ENCODE measurements at places on chromosomes 3 and 15. TPM values are rescaled to one million over a fixed set of nuclear protein-coding genes. Genes with fewer than 3 reads are reported as not detected.

GRCh38 chr3:46393554-46394434 is 13.1 kb downstream of the CCR5AS start:
- no peaks in the 10 kb centered on the region for H3K36me3 ChIP-seq
- no peak overlapping the region for H3K27ac ChIP-seq
- DNase-seq, result no peak
- H3K27me3 ChIP-seq, result no peaks in the 10 kb centered on the region

- DNase-seq, result no peak
- no peak overlapping the region for H3K27ac ChIP-seq
- H3K4me1 ChIP-seq, result no peaks in the 10 kb centered on the region
- H3K27me3 ChIP-seq, result no peaks in the 10 kb centered on the region
- H3K4me3 ChIP-seq, result no peak overlapping the region
These were observed 113.0 kb downstream of the NLGN1 start for GRCh38 chr3:173510565-173510964.

DNA sequence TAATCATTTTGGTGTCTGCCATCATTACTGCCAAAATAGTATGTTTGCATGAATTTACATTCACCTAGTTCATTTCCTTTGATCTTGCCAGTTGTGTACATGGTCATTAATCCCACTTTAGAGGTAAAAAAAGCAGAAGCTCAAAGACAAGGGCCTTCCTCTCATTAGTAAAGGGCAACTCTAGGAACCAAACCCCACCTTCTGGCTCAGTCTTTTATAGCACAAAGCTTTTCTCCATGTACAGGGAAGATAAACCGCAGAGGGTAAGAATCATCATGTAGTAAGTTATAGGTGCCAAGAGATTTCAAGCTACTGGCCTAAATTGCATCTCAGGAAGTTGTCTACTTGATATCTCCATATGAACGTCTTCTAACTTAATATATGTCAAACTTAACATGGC is 19.3 kb upstream of the SPG21 start:
- H3K27me3 ChIP-seq, result no peaks in the 10 kb centered on the region
- no peak overlapping the region for H3K4me3 ChIP-seq
- peaks cover 26% of the 10 kb centered on the region for H3K36me3 ChIP-seq
- H3K4me1 ChIP-seq, result no peaks in the 10 kb centered on the region

- DNase-seq, result no peak
- no peak overlapping the region for H3K4me3 ChIP-seq
- H3K27ac ChIP-seq, result no peak overlapping the region
- H3K27me3 ChIP-seq, result no peaks in the 10 kb centered on the region
- no peaks in the 10 kb centered on the region for H3K36me3 ChIP-seq
These were observed 14.0 kb upstream of the CYP11A1 start for GRCh38 chr15:74381481-74381880.

DNA sequence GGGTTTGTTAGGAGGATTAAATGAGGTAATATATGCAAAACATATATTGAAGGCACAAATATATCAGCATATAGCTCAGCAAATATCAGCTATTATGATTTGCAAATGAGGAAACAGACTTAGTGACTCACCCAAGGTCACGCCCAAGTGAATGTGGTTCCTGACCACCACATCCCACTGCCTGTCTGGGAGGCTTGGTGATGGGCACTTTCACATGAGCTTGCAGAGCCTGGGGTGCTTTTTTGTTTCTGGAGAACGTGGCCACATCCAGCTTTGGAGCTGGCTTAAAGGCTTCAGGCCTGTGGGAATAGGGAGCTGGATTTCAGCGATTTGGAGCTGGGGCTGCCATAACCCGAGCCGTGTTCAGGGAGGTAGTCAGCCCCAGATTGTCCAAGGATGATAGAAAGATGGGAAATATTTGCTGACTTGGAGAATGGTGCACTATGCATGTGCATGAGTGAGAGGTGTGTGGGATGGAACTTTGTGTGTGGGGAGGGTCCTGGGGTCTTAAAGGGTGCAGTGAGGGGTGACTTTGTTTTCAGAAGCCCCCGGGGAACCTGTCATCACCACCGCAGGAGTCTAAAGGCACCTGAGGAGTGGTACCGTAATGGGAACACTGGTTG is 12.0 kb upstream of the FGD5 start:
- no peak overlapping the region for H3K4me3 ChIP-seq
- DNase-seq, result no peak
- no peaks in the 10 kb centered on the region for H3K27me3 ChIP-seq
- H3K4me1 ChIP-seq, result no peaks in the 10 kb centered on the region

The TGM4 gene
- not detected for total RNA-seq

DNA sequence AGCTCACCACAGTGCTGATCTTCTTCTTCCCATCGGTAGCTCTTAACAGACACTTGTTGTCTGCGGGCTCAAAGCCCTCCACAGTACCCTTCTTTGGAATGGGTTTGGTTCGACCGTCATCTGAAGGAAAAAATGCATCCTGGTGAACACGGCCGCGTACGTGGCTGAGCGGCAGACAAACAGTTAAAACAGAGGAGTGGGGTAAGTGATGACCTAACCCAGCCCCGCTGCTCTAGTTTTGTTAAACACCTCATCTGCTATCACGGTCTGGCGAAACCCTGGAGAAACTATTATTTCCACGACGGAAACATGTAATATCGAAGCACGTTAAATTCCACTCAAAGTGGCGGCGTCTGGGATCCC is 725 bp downstream of the SRP14 start:
- peaks cover 37% of the 10 kb centered on the region for H3K36me3 ChIP-seq
- peak overlapping the region; percentile 87 for H3K27ac ChIP-seq
- no peaks in the 10 kb centered on the region for H3K27me3 ChIP-seq
- peak overlapping the region; percentile 74 for H3K4me3 ChIP-seq
- H3K4me1 ChIP-seq, result no peaks in the 10 kb centered on the region
- no peak for DNase-seq

GRCh38 chr15:41207687-41208448 is 22.7 kb downstream of the EXD1 start:
- no peak for DNase-seq
- H3K4me3 ChIP-seq, result no peak overlapping the region
- H3K4me1 ChIP-seq, result no peaks in the 10 kb centered on the region
- no peak overlapping the region for H3K27ac ChIP-seq
- no peaks in the 10 kb centered on the region for H3K36me3 ChIP-seq

The ZFAND6 gene
- 49.6 TPM for total RNA-seq

DNA sequence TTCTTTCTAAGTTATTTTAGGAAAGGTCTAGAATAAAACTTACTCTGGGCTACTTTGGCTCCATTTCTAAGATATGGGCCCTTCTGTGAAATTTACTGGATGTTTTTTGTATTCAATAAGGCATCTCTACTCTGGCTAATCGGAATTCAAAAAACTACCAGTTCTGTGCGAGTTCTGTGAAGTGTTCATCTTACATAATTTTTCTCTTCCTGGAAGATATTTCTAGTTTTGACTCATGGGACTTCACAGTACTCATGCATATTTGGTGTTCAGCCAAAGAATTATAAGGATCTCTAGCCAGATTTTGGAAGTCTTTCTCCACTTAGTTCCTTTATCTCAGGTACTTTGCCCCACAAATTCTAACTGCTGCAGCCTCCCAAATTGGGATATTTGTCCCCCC is 46.4 kb upstream of the MBNL1 start:
- no peaks in the 10 kb centered on the region for H3K27me3 ChIP-seq
- no peaks in the 10 kb centered on the region for H3K36me3 ChIP-seq
- H3K27ac ChIP-seq, result peak overlapping the region; percentile 75
- peaks cover 54% of the 10 kb centered on the region for H3K4me1 ChIP-seq
- DNase-seq, result no peak
- no peak overlapping the region for H3K4me3 ChIP-seq

The TMED3 gene
- 83.7 TPM for total RNA-seq

- H3K4me1 ChIP-seq, result no peaks in the 10 kb centered on the region
- no peaks in the 10 kb centered on the region for H3K27me3 ChIP-seq
- H3K4me3 ChIP-seq, result no peak overlapping the region
- no peak for DNase-seq
- no peaks in the 10 kb centered on the region for H3K36me3 ChIP-seq
These were observed 53.2 kb upstream of the CTSH start for GRCh38 chr15:78997981-78998499.

The CCR5 gene
- total RNA-seq, result not detected

DNA sequence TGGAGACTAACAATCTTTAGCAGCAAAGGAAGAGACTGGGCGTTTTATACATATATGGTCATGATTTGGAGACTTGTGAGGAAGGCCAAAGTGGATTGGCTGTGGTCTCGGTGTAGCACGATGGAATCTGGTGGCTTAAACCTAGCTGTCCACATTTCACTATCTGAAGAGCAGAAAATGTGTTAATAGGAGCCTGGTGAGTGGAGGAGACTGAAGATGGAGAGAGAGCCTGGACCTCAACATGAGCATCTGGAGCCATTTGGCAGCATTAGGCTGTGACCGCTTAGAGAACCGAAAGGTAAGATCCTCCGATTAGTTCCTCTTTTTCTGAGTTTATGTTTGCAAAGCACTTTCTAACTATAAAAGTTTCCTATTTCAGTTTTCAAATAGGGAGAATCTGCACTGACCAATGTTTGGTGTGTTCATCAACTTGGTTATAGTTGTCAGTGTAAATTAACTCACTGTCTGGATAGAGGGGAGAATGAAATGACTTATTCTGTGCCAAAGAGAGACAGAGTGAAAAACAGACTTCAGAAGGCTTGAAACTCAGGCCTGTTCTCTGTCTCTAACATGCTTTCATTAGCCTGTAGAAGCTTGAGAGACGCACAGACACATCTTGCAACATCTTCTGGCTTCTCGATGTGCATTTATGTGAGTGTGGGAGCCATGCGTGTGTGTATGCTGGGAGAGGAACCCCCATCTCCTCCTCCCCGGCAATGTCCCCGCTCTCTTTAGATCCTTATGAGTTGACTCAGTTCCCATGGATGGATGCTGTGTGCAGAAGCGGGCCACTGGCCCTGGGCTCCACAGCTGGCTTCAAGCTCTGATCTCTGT is 244.7 kb upstream of the TBL1XR1 start:
- no peak overlapping the region for H3K4me3 ChIP-seq
- no peaks in the 10 kb centered on the region for H3K4me1 ChIP-seq

GRCh38 chr15:71807691-71808091 is 2.7 kb upstream of the NR2E3 start:
- no peaks in the 10 kb centered on the region for H3K27me3 ChIP-seq
- no peaks in the 10 kb centered on the region for H3K36me3 ChIP-seq
- H3K4me1 ChIP-seq, result no peaks in the 10 kb centered on the region
- DNase-seq, result no peak
- H3K27ac ChIP-seq, result peak overlapping the region; percentile 37
